ENCODE measurements at places on chromosomes 6 and 20.

DNA sequence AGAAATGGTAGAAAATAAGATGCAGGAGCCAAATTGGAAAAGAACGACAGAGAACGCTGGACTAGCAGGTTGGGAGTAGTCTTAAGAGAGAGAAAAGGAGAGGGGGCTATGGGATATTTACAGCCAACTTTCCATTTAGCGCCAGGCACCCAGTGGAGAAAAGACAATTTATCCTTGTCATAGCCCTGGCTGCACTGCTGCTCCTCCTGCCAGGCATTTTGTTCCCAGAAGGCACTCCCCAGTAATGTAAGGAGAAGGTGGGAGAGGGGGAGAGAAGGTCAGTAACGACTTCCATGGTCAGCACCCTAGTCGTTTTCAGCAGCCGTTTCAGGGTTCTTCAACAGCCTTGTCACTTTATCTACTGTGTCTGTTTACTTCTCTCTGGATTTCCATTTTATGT, 159.0 kb downstream of the TRMT11 start:
- DNase-seq = no peak

DNA sequence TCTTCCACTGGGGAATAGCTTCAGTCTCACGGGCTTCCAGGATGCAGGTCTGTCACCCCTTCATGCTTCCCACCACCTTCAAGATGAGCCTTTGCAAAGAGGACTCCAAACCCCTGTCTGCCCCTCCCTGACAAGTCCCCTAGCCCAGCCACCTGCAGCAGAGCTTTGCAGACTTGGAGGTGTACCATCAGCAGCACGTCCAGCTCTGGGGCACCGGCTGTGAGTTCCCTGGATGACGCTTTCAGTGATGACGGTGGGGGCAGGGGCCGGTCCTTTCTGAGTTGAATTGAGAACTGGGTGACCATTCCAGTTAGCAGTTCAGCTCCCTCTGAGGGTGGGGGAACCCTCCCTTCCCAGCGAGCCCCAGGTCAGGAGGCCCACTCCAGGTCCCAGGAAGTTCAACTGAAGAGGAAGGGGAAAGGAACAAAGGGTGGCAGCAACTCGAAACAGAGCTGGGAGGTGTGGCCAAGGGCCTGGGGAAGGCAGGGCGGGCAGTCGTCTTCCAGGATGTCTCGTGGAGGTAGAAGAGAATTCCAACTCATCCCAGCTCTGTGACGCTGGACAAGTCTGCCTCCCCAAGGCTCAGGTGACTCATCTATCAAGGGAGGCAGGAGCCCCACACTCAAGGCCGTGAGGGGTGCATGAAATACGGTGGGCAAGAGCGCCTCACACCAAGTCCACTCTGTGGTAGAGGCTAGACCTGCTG, 86.0 kb downstream of the PTPN1 start:
- no peak for DNase-seq

GRCh38 chr20:10322073-10323012, 103.7 kb downstream of the SNAP25 start:
- no peak for DNase-seq

DNA sequence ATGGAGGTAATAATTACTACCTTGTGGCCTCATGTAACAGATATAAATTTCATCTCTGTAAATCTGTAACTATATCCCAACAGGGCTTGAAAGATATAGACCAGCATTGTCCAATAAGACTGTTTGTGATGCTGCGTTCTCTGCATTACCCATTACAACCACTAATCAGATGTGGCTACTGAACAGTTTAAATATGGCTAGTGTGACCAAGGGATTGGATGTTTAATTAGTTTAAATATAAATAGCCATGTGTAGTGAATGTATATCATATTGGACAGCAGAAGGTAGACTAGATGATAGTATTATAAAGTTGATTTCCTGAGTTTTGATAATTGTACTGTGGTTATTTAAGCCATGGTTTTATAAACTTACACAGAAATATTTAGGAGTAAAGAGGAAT, 27.8 kb upstream of the JAG1 start:
- no peak for DNase-seq

GRCh38 chr6:1312203-1312472, 240 bp downstream of the FOXQ1 start:
- DNase-seq = no peak

DNA sequence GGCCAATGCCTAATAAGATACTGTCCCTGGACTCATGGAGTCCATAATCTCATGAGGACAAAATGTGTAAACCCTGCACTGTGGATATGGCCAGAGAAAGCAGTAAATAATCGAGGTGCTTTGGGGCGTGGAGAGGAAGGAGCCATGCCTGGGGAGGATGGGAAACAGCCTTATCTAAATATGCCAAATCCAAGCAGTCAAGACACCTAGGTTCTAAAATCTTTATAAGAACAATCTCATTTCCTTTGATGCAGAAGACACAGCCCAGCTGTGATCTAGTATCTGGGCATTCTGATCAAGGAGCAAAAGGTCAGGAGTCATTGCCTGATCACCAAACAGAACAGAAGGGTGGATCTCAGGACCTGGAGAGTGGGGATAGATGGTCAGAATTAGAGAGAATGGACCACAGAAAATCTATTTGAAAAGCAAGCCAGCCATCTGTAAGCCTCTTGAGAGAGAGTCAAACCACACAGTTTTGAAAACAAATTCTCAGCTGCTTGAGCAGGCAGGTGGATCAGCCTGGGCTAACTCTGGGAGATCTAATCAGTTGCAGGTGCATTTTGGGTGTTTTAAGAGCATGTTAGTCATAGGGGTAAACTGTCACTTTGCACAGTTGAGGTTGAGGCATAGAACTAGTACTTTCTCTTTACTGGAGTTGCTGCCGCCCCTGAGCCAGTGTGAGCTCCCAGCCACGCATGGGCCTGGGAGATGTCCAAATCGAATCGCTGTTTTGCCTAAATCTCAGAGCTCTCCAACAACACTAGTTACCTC, 130.8 kb upstream of the TNFAIP3 start:
- DNase-seq = no peak

DNA sequence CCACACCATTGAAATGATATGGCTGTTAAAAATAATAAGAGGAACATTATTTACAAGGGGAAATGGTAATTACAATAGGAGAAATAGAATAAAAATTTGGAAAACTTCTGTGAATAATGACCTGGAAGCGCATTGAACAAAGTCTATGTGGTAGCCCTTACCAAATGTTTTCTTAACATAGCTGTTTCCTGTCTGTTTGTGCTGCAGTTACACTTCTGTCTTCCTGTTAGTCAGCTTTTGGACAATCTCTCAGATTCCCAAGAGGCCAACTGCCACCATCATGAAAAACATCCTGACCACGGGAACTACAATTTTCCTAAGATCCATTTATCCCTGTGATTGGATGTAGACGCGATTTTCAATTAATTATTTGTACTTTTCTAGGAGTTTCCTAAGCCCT, 754.4 kb upstream of the MARCKS start:
- no peak for DNase-seq

DNA sequence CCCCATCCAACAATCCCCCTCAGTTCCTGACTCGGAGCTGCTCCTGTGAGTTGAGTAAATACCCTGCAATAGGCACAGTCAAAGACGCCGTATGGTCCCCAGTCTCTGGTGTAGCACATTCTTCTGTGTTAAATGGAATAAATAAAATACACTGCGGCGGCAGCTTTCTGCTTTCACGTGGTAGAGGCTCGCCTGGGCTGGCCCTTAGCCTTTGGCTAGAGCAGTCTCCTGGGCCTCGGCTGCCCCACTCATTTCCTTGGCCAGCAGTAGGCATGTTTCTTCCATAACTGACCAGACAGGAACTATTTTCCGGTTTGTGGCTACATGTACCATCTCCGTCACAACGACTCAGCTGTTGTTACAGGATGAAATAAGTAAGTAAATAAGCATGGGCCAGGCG, 20.7 kb downstream of the SERPINB6 start:
- DNase-seq = no peak

- DNase-seq = no peak
Observed at GRCh38 chr20:43799150-43799711, 72.4 kb upstream of the GTSF1L start.

Data from LoVo (cell line).